ENCODE measurements at places on chromosomes 3 and 15.

DNA sequence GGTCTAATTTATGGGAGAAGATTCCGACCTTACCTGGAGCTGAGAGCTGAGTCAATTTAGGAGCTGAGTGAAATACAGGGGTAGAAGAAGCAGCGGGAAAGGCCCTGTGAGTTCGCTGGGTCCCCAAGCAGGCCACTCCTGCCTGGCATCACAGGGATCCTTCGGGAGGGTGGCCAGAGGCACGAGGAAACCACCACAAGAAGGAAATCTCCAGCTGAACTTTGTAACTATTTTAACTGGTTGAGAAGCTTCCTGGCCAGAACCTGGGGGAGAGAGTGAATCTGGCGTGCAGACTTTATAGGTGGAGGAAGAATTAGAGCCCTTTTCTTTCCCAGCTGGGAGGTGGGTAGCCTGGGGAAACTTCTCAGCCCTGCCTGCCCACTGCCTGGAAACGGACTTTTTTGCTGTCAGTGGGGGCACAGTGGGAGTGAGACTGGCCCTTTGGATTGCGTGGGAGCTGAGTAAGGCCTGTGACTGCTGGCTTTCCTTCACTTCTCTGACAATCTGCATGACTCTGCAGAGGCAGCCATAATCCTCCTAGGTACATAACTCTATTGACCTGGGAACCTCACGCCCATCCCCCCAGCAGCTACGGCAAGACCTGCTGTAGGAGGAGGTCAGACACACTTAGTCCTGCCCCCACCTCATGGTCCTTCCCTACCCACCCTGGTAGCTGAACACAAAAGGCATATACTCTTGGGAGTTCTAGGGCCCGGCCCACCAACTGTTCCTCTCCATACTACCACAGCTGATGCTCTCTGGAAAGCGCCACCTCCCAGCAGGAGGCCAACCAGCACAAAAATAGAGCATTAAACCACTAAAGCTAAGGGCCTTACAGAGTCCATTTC, 340.7 kb downstream of the CNTN3 start:
- DNase-seq: no peak

DNA sequence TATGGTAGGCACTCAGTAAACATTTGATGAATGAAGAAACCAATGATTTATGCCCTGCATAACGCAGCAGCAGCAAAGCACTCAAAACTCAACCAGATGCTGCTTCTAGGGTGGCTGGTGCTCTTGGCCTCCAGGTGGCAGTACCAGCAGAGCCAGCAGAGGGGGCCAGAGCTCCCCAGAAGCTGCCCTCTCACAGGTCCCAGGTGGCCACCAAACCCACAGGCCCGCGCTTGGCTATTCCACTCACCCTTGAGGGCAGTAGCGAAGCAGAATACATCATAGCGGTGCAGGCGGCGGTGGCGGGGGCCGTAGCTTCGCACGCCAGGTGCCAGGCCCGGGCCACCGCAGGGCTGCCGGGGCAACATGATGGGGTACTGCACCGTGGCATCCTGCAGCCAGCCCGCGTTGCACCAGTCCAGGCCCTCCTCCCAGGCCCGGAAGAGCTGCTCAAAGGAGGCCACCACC, 16.6 kb downstream of the HAPLN3 start:
- DNase-seq: peak; percentile 3

DNA sequence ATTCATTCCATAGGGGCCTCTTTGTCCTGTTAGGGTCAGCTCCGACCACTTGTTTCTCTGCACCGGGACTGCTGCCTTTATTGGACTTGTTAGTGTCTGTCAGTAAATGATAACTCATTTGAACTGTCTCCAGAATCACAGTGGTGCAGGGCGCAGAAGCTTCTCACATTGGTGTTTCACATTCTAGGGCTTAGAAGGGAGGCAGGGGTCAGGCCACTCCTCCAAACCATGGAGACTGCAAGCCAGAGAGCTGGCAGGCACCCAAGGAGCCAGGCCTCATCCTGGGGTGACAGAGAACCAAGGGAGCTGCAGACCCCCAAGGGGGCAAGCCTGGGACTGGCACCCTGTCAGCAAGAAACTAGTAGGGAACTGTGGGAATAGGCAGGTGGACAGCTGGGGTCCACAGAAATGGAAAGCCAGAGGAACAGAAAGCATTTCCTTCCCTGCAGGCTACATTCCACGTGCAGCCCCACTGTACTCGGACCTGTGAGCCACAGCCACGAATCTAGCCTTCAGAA, 49.1 kb downstream of the CCNL1 start:
- no peak for DNase-seq

- no peak for DNase-seq
Measured at GRCh38 chr3:131917006-131917405, 117.8 kb downstream of the CPNE4 start.

GRCh38 chr15:82944056-82944455, 8.5 kb downstream of the HOMER2 start:
- DNase-seq: no peak

- no peak for DNase-seq
Measured at GRCh38 chr3:197149528-197149927, 119.9 kb upstream of the MELTF start.

DNA sequence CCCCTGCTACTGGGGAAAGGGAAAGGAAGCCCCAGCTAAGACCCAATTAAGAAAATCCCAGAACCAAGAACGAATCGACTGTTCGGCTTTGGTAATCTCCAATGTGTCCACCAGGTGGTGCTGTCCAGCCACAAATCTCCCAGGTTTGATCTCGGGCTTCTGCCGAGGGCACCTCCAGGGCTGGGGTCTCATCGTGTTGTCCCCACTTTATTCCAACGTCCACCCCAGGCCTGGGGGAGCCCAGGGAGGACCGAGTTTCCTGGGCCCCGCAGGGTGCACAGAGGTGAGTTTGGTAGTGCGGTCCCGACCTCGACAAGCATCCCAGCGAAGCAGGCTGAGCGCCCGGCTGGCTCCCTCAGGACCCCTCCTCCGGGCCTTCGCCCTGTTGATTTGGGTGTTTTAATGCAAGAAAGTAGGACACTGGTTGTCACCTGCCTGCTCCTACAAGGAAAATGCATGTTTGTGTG, 185.1 kb downstream of the GOLGA6L6 start:
- no peak for DNase-seq

- no peak for DNase-seq
Measured at GRCh38 chr15:59406446-59406845, 31.5 kb upstream of the FAM81A start.

- no peak for DNase-seq
Measured at GRCh38 chr3:169581633-169582032, 81.9 kb downstream of the MECOM start.

DNA sequence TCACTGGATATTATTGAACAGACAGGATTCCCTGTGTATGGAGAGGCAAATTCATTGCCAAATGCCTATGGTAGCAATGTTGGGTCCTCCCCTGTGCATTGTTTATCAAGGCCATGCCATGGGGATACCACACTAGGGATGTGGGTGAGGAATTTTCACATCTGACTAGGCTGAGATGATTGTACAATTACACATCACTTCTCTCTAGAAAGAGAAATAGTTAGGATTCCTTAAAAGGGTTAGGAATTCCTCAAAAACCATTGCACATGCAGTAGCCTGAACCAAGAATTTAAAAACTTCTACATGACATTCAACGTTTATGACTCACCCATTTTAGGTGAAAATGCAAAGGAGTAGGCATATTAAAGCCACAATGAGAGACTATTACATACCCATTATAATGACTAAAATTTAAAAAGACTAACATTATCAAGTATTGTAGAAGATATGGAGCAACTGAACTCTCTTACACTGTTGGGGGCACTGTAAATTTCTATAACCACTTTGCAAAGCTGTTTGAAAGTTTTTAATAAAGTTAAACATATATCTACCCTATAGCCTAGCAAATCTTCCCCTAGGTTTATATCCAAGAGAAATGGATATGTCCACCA, 175.9 kb downstream of the THRB start:
- DNase-seq: no peak

- no peak for DNase-seq
Measured at GRCh38 chr3:78506581-78507195, 1261.1 kb downstream of the ROBO1 start.

Measured in substantia nigra (tissue), 51 donors.